Stimulated activated naive CD8-positive, alpha-beta T cell treated with anti-CD3 and anti-CD28 coated beads, Interleukin-15, amount 100 ng/mL, for 72 hours (primary cell): ENCODE measurements at places on chromosomes 2 and 18.

DNA sequence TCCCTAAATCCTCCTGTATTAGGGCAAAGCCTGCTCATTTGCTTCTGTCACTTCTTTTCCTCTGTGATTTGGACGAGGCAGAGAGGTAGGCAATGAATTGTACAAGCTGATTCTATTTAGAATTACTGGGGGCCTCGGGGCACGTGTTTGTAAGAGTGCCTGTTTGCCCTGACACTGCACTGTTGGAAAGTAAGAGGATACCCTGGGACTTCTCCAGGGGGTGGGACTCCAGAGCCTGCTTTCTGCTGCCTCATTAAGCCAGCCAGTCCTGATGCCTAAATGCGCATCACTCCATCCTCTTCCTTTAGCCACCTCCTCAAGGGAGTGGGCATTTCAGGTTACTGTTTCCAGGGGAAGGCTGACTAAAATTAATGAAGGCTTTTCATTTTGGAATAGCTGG lies 134.3 kb downstream of the TDRD15 start:
- no peak for DNase-seq

DNA sequence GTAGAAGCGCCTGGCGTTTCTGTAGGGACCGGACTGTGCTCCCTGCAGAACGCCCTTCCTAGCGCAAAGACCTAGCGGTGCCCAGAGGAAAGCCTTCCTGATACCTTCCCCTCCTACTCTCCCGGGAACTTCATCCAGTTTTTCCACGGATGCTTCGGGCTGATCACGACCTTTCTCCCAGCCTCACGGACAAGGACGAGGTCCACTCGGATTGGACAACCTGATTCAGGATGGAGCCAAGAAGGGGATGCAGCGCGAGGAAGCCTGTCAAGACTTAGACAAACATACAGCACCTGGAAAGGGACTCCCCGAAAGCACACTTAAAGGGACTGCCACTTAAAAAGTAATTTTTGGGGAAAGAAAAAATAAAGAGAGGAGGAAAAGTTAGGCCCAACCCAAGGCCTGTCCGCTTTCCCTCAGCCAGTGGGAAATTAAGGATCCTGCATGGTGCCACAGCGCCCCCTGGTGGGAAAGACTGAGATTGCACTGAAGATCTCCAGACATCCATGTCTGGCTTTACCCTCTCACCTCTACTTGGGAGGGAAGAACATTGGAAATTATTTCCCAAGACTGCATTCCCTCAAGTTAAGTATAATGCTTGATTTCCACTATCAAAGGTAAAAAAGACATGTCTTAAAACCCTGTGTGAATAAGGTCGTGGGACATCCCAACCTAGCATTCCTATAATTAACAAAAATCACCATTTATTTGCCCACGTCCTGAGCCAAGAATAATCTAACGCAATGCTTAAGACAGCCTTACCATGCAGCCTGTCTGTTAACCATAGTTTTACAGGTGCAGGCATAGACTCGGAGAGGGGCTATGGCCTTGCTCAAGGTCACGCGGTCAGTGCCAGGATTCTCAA lies 13.4 kb upstream of the COPS8 start:
- DNase-seq, result peak; percentile 55

- DNase-seq, result no peak
These were observed 203.3 kb downstream of the SNTG2 start for GRCh38 chr2:1153920-1154319.

GRCh38 chr2:12199491-12200211 lies 453.2 kb downstream of the LPIN1 start:
- no peak for DNase-seq

GRCh38 chr18:42165922-42166513 lies 211.0 kb downstream of the PIK3C3 start:
- DNase-seq, result no peak

DNA sequence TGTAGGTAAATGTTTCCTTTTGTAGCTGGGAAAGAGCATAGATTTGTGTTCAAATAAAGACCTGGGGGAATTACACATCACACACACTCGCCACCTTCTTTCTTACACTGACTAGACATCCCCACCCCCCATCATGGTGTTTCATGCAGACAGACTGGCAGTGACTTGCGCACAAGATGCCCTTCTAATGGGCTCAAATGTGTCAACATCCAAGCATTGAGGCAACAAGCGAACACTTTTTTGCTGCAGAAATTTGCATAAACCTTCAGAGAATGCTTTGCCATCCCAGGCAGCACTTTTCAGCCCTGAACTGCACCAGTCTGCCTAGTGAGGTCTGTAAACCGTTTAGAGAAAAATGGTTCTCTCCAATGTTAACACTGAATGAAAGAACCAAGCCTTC lies 4.5 kb downstream of the HOXD8 start:
- DNase-seq, result no peak

DNA sequence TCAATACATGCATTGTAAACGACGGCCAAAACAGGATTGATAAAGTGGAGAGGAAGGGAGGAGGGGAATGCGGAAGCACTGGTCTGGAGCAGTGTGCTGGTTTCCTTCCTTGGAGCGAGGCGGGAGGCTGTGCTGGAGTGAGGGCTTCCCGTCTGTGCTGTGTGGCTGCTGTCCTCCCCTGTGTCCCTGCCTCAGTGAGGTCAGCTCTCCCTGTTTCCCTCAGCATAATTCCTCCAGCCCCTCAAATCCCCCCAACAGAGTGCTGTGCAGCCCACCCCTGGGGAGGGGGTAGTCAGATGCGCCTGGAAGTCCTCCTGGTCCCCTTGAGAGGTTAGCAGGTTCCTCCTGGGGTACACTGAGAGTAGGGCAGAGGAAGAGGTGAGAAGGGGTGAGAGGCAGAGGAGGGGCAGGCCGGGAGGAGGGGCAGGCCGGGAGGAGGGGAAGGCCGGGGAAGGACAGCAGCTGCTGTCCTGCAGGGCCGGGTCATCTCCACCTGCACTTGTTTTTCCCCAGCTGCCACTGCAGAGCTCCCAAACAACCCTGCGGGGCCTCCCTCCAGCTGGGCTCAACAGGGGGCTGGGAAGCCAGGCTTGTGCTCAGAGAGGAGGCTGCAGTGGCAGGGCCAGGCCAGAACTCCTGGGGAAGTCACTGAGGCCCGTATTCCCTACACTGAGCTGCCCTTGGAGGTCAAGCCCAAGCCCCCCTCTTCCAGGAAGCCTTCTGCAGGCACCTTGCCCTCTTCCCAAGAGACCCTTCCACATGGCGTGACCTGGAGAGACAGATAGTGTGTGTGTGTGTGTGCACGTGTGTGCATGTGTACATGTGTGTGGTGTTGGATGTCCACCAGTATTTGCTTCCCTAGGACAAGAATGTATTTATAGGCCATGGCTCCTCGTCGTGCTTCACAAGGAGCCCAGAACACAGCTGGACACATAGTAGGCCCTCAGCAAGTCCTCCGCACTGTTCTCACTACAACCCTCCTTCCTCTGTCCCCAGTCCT lies 13.2 kb upstream of the ATP6V1B1 start:
- DNase-seq, result no peak

DNA sequence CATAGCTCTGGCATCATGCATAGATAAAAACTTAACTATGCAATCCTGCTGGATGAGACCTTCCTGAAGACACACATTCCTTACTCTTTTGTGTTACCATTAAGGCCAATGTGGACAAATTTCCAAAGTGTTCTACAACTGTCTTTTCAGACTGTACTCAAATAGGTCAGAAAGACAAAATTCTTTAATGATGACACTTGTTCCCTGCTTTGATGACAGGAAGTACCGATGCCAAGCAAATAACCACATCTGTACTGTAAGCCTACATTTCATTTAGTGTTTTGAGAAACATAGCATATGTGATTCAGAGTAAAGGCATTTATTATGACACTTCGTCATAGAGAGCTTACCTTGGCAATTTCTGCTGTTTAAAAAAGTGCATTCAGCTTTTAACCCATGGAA lies 55.0 kb downstream of the PMAIP1 start:
- DNase-seq, result no peak

DNA sequence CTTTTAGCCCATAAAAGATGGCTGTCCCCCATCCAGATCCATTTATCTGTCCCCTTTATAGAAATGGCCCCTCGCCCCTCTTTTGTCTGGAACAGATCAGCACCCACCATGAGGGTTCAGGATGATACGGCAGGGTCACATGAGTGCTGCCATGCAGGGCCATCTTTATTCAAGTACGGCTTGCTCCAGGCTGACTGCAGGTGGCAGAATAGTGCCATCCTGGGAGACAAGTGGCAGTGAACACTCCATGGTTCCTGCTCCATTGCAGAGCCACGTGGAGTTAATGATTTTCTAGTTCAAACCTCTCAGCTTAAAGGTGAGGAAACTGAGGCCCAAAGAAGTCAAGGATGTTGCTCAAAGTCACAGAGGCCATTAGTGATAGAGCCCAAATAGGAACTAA lies 180.6 kb downstream of the CLIP4 start:
- no peak for DNase-seq

DNA sequence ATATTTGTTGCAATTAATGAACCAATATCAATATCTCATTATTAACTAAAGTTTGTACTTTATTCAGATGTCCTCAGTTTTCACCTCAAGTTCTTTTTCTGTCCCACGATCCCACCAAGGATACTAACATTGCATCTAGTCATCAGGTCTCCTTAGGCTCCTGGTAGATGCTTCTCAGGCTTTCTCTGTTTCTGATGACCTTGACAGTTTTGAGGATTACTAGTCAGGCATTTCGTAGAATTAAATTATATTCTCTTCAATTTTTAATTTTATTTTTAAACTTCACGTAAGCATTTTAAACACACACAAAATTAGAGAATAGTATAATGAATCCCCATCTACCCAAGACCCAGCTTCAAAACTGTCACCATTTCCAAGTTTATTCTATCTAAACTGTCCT lies 5.6 kb upstream of the ACYP2 start:
- no peak for DNase-seq
